ENCODE measurements at places on chromosomes 12 and 14. TPM values are rescaled to one million over a fixed set of nuclear protein-coding genes. Genes with fewer than 3 reads are reported as not detected.

Gene BMAL2
- 34.1 TPM for total RNA-seq

Gene CCDC177
- not detected for total RNA-seq

Gene IL22
- 1.0 TPM for total RNA-seq

Gene PROX2
- 0.56 TPM for total RNA-seq

Gene FAIM2
- total RNA-seq, result 0.50 TPM

Gene ALDH1L2
- 0.22 TPM for total RNA-seq

Gene MDGA2
- not detected for total RNA-seq

Gene PLEK2
- not detected for total RNA-seq

Gene GPRC5A
- total RNA-seq, result not detected

Gene MMP14
- total RNA-seq, result 3.7 TPM

Gene SYNDIG1L
- total RNA-seq, result not detected

Gene COCH
- total RNA-seq, result 0.14 TPM

Gene TAS2R14
- 2.3 TPM for total RNA-seq

Gene RD3L
- not detected for total RNA-seq

Gene EIF2S3B
- 0.33 TPM for total RNA-seq

DNA sequence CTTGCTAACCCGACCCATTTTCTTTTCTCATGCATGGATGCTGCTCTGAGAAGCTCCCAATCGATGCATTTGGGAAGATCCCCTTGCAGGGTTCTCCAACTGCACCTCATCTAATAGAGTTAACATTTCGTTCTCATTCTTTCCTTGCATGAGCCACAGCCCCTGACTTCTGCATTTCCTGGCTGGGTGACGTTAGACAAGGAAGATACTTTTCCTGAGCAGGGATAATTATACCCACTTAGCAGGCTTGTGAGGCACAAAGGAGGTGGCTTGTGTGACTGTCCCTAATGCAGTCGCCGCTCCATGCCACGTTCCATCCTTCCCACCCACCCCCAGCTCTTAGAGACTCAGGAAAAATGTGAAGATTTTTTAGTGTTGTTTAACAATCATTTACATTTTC, 195.1 kb downstream of the CHST11 start:
- no peak for DNase-seq

DNA sequence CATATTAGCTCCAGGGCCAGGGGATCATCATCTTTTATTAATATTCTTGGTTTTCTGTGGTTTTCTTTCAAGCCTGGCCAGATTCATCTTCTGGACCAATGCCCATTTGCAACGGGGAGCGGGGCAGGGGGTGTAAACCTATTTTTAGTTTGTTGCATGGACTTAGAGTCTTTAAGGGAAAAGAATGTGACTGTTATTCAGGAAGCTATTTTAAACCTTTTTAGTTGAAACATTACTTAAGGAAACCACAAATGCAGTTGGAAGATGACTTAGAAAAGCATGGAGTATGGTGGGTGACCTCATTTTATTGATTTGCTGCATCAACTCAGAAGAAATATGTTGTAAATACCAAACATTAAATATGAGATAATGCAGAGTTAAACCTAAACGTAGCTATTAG, 368.4 kb upstream of the E2F7 start:
- DNase-seq, result no peak

DNA sequence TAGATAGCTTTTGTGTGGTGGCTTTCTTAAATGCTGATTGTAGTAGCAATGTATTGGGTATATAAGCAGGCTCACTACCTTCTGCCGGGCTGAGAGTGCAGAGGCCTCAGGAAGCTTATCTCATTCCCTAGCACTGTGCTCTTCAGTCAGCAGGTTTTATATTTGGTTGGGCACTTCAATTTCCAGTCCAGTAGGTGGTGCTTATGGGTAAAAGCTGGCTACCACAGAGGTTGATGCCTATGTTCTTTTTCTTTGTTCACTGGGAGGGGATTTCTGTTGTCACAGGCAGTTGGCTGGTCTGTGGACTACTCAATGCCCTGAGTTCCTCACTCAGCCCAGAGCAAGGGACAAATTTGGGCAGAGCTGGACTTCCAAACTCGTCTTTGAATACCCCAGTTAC, 43.0 kb upstream of the GLIPR1 start:
- DNase-seq, result no peak

GRCh38 chr12:89976866-89977265, 268.2 kb upstream of the ATP2B1 start:
- DNase-seq, result no peak

DNA sequence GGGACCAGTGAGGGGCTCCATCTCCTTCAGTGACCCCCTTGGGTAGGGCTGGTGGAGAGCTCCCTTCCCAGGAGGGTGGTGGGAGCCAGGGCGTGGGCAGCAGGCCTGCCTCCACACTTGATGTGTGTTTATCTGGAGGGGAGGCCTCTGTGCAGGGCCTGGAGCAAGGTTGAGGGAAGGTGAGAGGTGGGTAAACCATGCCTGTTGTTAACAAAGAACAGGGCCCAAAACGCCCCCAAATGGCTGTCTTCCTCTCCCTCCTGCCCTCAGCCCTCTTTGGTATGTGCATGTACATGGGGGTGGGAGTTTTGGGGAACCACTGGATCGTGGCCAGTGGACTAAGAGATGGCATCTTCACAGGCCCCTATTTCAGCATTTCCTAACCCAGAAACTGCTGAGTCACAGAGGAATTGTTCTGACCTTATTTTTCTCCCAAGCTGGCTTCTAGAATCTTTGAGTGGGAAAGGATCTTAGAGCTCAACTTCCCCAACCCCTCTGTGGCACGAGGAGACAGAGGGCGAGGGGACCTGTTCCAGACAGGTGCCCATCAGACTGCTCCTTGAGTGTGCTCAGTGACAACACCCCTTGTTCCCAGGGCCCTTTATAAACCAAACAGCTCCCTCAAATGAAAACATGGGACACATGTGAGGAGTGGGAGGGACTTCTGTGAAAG, 3.6 kb downstream of the SLC48A1 start:
- DNase-seq, result no peak

DNA sequence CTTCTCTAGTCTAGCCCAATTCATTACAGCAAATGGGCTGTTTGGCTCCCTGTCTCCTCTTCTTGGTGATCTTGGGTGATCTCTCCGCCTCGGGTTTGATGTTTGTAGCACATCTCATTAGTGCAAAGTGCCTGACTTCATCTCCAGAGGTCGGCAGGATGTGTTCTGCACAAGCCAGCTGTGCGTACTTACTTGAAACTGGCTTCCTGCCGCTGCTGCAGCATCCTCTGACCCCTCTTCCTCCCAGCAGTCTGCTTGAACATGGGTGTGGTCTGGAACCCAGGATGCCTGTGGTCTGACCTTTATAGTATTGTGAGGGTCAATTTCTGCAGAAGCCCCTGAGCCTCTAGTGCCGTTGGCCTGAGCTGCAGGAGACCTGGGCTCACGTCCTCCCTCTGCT, 99.2 kb downstream of the BEGAIN start:
- no peak for DNase-seq

DNA sequence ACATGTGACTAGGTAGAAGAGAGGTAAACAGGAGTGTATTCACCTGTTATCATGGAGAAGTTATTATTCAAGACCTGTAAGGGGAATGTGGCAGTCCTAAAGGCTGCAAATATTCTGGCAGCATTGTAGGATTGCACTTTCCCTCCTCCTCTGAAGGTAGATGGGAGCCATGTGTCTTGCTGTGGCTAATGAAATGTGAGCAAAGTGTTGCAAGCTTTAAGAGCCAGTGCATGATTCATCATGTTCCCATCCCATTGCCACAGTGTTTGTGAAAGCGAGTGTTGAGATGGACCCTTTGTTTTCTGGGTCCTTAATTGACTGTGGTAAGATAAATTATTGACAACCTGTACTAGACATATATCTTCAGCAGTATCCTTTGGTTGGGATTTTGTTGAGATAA, 128.7 kb downstream of the RGS6 start:
- DNase-seq, result no peak

- no peak for DNase-seq
These were observed 189.4 kb downstream of the DPF3 start for GRCh38 chr14:72704502-72704901.

DNA sequence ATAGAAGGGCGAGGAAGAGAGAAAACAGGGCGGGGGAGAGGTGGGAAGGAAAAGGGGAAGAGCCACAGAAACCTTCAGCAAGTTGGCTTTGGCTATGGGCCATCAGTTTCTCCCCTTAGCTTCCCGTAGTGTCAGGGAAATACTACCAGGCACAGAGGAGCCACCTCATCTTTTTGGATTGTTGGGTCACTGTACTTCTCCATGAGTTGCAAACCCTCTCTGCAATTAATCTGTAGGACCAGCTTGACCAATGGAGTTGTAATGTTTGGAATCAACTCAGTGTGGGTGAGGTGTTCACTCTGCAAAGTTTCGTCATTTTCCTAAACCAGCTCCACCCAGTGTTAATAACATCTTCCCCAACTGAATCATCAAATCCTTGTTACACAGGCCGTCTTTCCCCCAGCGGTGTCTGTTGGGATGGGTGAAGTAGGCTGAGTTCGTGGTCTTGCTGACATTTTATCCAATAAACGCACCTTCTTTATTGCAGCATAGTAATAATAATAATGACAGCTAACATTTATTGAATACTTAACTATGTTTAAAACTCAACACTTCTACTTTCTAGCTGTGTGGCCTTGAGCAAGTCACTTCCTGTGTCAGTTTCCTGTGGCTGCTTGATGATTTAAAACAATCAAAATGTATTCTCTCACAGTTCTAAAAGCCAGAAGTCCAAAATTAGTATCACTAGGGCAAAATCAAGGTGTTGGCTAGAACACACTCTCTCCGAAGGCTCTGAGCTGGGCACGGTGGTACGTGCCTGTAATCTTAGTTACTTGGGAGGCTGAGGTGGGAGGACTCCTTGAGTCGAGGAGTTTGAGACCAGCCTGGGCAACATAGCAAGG, 8.1 kb upstream of the GLTP start:
- no peak for DNase-seq

DNA sequence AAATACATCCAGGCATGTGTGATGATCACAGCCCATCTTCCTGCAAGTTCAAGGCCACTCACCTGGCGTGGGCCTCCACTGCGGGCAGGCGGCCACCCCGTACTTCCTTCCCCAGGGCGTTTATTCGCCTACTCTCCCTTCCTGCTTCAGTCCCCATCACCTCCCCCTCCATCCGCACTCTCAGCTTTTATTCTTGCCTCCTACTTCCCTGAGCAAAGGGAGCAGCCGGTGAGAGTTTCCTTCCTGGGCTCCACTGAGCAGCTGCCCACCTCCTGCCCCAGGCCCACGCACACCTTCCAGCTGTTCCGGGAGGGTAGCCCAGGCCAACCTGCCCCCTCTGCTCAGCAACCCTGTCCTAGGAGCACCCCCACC, 4.1 kb downstream of the CYP46A1 start:
- no peak for DNase-seq

DNA sequence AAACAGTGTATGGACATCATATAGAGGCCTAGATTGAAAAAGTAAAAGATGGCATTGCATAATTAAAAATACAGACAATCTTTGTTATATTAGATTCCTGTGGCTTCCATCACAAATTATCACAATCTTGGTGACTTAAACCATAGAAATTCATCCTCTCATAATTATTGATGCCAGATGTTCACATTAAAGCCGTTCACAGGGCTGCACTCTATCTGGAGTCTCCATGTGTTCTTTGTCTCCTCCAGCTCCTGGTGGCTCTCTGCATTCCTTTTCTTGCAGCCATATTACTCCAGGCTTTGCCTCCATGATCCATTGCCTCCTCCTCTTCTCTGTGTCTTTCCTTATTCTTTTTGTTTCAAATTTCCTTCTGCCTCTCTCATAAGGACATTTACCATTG, 875.7 kb upstream of the USP15 start:
- DNase-seq, result no peak

GRCh38 chr14:71399057-71399487, 491.8 kb downstream of the PCNX1 start:
- DNase-seq, result no peak

GRCh38 chr12:68290126-68290525, 36.7 kb upstream of the IL22 start:
- DNase-seq, result no peak

DNA sequence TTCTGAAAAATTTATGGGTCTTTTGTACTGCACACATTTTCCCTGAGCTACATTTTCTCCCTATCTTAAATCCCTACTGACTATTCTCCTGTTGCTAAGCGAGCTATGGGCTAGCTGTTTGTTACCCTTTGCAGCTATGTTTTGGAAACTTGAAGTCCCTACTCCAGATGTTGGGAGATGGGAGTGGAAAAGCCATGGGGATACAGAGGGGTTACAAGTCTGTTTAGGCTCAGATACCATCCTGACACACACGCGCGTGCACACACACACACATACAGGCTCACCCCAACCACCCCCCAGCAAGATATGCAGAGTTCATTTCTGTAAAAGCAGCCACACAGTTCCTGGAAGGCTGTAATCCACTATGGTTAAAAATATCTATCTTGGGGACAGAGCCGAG, 15.8 kb downstream of the ATP5MC2 start:
- DNase-seq, result no peak

DNA sequence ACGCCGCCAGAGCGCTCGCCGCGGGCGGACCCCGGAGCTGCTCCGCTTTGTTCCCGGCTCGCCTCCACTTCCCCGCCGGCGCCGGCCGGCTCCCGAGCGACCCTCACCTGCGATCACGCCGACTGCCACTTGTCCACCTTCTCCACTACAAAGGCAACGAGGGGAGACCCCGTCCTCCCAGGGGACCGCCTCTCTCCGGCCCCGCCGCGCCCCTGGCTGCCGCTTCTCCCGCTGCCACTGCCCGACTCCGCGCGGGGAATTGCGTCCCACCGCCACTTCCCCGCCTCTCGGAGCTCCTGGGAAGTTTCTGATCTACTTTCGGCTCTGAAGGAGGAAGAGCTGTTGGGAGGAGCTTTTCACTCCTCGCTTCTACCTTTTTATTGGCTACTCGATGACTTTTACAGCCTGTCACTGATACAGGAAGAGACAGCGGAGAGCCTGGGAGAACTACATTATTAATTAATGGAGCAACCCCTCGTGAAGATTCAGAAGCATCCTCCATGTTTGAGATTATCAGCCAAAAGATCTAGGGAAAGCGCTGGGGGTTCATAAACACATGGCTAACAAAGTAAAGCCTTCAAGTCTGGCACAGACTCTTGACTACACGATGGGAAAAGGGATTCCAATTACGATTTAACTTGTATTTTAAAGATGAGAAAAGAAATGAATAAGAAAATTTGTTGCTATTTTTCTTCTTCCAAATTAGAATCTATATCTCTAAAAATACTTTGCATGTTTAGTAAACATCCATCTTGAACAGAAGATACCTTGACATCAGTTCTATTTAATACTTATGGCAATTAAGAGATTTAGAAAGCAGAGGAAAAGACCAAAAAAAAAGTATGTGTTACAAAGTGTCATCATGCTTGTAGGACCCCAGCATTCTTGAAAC, at the start of gene BAZ1A:
Gene BAZ1A, minus strand, starts transcription at position 330 of the 892 bp plus-strand sequence. CDS start 756 bp downstream, outside the sequence.
- peak; percentile 65 for DNase-seq

- DNase-seq, result no peak
These were observed 41.2 kb downstream of the DIO3 start for GRCh38 chr14:101602466-101602840.

GRCh38 chr12:112939761-112940381, 1.6 kb downstream of the OAS3 start:
- DNase-seq, result no peak
